ENCODE measurements at places on chromosomes 11 and 22.

DNA sequence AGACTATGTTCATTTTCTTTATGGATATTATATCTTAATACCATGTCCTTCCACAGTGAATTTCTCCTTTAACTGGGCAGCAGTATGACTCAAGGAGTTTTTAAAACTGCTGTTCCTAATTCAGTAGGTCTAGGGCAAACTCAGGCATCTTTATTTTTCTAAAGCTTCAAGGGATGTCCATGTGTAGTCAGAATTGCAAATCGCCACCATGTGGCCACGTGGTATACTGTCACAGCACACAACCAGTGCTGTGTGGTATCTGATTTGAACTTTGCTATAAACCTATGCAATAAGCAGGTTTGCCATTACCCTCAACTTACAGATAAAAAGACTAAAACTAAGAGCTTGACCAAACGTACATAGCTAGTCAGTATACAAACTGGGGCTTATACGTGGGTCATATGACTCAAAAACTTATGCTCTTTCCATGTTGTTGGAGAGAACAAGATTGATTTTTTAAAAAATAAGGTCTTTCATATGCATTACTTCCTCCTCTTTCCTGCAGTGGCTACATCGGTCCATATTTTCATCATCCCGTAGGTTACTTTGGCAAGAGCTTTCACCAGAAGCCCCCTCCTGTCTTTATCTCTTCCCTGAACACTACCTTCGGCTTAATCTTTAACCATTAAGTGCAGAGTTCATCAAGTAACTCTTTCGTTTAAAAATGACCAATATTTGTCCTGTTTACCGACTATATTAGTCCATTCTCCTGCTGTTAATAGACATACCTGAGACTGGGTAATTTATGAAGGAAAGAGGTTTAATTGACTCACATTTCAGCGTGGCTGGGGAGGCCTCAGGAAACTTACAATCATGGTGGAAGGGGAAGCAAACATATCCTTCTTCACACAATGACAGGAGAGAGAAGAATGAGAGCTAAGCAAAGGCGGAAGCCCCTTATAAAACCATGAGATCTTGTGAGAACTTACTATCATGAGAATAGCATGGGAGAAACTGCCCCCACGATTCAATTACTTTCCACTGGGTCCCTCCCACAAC is 8.0 kb upstream of the HTATIP2 start:
- peak; percentile 60 for DNase-seq

DNA sequence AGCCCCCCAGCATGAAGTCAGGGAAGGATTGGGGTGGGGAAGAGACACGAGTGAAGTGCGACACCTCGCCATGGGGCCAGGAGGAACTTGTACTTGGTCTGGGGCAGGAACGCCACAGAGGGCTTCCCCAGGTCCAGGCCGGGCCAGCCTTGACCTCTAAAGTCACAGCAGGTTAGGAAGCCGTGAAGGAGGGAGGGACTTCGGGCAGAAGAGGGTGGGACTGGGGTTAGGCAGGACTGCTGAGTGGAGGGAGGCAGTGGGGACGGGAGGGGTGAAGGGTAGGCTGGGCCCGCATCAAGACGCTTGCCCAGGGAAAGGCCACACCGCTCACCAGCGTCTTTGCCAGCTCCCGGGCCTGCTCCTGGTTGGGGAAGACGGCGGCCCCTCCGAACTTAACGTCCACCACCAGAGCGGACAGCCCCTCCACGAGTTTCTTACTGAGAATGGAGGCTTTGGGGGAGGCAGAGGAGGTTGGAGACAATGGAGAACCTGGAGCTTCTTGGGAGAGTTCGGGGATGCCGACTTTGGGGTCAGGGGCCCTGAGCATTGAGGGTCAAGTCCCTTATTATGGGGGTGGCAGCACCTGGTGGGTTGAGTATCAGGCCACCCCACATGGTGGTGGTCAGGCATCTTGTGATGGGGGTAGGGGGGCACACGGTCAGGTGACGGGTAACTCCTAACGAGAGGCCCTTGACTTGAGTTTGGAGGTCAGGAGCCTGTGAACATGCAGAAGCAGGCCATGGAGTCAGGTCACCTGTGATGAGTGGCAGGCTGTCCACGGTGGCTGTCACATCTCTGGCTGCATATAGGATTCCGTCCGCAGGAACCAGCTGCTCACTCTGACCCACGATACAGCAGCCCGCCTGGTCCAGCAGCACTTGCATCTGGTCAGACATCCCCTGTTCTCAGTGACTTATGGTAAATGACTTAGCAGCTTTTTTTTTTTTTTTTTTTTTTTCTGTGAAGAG is 1.7 kb upstream of the SCO2 start:
- peak; percentile 56 for DNase-seq

GRCh38 chr11:134566311-134566710 is 154.3 kb upstream of the B3GAT1 start:
- DNase-seq = no peak

- no peak for DNase-seq
These were observed 340.1 kb downstream of the MN1 start for GRCh38 chr22:27461470-27461869.
